ENCODE measurements at places on chromosomes 16 and 17.

GRCh38 chr16:68126395-68126794, 41.2 kb downstream of the NFATC3 start:
- no peak for DNase-seq

- DNase-seq: no peak
These were observed 30.6 kb downstream of the DNAH9 start for GRCh38 chr17:11628831-11629230.

DNA sequence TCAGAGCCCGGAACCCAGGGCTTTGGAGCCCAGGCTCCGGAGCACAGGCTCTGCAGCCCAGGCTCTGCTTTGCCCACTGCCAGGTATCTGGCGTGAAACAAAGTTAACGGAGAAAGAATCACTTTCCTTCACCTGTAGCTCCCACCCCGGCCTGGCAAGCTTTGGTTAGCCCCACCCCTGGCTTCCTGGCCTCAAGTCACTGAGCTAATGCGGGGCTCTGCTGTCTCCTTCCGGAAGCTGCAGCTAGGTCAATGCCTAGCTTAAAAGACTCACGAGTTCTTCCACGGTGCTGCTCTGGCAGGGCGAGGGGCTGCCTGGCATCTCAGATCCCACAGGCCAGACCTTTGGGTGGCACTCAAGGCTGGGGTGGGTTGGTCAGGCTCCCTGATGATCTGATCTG, 21.1 kb upstream of the SPPL2C start:
- DNase-seq: no peak

- DNase-seq: no peak
These were observed 15.3 kb downstream of the SLC13A2 start for GRCh38 chr17:28488533-28489276.

GRCh38 chr16:30485818-30486436, 13.4 kb downstream of the ITGAL start:
- no peak for DNase-seq

- no peak for DNase-seq
These were observed 73.4 kb upstream of the GSG1L start for GRCh38 chr16:28136751-28137434.

DNA sequence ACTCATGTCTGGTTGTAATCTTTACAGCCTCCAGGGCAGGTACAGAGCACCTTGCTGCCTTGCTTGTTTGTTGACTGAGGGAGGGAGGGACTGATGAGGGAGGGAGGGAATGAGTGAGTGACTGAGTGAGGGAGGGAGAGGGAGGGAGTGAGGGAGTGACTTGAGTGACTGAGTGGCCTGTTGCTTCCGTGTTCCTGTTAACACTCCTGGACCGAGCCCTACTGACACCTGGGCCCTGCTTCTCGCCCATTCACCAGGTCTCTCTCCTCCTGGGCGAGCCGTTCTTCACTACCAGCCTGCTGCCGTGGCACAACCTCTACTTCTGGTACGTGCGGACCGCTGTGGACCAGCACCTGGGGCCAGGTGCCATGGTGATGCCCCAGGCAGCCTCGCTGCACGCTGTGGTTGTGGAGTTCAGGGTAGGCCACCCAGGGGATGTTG, 41.2 kb downstream of the PRMT7 start:
- DNase-seq: no peak

DNA sequence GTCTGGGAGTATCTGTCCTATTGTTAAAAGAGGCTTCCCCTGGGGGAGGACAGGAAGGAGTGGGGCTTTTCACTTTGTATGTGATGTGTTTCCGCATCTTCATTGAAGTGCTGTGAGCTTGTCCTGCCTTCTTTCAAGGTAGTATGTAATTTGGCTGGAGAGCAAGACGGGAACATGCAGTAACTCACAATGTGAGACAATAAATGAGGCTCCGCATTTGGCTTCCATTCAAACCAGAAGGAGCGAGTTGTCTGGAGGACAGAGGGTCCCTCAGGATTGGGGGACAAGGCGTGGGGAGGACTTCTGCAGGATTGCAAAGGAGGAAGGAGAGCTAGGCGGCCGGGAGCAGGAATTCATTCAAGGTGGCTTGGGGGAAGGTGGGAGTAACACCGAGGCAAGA, 203.5 kb downstream of the RBFOX3 start:
- DNase-seq: no peak

DNA sequence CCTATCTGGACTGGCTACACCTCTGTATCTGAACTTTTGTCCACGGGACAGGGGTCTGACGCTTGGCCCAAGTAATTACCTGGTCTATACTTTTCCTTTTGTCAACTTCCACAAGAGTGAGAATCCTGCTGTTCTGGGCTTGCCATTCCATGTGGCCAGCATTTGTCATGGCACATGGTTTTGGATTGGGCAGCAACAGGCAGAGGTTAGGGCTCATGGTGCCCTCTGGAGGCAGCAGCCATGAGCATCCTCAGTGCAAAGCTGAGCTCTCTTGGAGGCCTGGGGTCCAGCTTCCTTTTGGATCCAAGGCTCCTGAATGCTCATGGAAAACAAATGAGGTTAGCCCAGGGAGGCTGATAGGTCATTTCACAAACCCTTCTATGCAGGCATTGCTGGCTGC, 7.5 kb upstream of the EDC4 start:
- DNase-seq: peak; percentile 30

- DNase-seq: no peak
These were observed 26.1 kb downstream of the SLC25A10 start for GRCh38 chr17:81737947-81738800.

DNA sequence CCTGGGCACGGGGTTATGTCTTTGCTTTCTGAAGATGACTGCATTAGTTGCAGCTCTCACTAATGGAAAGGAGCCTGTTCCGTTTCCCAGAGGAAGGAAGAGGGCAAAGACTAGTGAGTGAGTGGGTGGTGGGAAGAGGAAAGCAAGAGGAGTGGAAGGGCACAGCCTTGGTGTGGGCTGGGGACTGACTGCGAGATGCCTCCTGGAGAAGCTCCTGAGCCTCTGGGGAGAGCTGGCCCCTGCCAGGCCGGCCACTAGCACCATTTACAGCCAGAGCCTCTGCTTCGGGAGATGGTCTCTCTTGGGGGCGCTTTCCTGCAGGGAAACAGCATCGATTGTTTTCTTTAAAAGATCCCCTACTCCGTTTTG, 825 bp upstream of the RHBDL3 start:
- no peak for DNase-seq

- no peak for DNase-seq
These were observed at the start of gene CDH5 for GRCh38 chr16:66366433-66367299. Gene CDH5 (plus strand): TSS chr16:66366691. CDS start chr16:66379338, 12,647 bp downstream.

DNA sequence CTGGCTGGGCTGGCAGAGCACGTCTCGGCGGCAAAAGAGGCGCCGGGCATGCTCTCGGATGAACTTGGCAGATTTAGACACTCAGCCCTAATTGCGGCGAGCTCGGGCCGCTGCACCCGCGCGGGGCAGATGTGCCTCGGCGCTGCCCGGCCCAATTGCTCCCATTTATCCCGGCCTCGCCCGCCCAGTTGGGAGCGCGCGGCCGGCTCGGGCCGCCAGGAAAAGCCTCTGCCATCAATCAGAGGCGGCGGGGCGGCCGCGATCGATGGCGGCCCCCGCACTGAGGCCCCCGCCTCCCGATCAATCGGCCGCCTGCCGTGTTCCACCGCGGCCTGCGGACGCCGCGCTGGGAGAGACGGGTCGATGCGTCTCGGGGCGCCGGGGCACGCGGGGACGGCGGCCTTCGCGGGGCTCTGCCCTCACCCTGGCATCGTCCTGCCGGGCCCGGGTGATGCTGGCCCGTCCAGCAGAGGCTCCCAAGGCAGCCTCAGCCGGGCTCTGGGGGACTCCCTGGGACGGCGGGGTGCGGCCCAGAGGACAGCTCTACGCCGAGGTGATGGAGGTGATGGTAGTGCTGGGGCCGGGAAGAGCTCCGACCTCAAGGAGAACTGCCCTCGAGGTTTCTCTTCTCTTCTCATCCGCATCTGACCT, 200.9 kb upstream of the N4BP1 start:
- no peak for DNase-seq

DNA sequence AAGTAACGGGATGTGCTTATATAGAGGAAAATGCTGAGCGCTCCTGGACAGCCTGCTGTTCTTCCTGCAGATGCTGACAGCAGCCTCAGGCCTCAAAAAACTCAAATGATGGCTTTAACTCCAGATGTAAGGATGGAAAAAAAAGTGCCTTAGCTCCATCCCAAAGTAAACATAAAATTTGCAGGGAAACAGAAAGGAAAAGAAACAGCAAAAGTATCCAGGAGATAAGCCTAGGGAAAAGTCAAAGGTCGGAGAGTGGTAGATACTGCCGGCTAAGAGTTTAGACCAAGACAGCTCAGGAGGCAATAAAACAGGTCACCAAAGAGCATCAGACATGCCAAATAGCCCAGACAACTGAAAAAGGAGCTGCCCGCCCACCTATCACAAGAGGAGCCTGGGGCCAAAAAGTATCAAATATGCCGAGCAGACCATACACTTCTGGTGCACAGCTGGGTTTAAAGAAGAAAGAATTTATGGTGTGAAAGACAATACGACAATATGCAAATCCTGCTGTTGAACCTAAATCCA, 6.9 kb downstream of the KRT31 start:
- no peak for DNase-seq

DNA sequence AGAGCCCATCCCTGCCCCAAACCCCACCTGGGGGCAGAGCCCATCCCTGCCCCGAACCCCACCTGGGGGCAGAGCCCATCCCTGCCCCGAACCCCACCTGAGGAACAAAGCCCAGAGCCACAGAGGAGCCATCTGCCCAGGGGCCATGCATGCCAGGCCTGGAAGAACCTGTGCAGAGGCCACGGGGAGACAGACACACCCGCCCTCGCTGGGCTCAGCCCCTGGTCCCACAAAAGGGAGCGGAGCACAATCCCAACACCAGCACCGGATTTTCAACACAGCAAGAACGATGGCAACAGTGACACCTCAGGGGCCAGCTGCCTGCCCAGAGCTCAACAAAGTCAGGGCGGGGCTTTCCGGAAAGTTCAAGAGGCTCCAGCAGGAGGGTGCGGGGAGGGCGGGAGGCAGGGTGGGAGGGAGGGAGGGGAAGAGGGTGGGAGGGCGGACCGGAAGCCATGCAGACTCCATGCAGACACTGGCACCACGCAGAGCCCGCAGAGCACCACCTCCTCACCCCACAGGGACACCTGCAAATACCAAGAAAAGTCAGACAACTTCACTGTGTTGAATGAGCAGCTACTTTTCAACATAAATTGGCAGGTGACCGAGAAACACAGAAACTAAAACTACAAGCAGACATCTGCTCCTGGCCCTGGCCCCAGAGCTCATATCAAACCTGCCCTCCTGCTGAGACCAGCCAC, 27.9 kb upstream of the C16orf95 start:
- DNase-seq: peak; percentile 30

DNA sequence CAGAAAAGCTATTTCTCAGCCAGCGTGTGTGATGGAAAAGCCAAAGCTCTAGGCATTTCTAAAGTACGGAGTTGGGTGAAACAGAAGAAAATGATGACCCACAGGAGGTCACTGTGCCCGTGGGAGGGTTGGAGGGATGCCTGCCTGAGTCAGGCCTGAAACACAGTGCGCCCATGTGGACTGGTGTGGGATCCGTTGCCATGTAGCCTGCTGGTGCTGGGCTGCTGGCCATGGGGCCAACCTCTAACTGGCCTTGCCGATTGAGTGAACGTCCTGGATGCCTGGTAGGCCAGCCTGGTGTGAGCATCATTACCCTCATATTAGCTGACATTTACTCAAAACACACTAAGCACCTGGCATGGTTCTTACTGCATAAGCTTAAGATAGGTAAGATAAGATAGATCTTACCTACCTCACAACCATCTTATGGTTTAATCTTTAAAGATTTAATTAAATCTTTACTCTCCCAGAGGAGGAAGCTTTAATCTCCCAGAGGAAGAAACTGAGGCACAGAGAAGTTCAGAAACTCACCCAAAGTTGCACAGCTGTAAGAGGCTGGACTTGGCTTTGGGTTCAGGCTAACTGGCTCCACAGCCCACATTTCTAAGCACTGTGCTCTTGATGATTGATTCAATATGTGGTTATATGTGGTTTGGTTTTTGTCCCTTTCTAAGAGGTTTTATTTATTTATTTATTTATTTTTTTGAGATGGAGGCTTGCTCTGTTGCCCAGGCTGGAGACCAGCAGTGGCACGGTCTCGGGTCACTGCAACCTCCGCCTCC, 15.7 kb downstream of the MGAT5B start:
- no peak for DNase-seq

GRCh38 chr16:65384441-65384840, 262.6 kb upstream of the CDH11 start:
- DNase-seq: peak; percentile 5

- no peak for DNase-seq
These were observed 4.5 kb downstream of the PRKCB start for GRCh38 chr16:23840310-23840709.
